ENCODE measurements at places on chromosomes 16 and 17. TPM values are rescaled to one million over a fixed set of nuclear protein-coding genes. Genes with fewer than 3 reads are reported as not detected.

FBXW10 gene
- total RNA-seq: not detected

NAE1 gene
- total RNA-seq: 93.6 TPM

IRX3 gene
- 9.8 TPM for total RNA-seq

DNA sequence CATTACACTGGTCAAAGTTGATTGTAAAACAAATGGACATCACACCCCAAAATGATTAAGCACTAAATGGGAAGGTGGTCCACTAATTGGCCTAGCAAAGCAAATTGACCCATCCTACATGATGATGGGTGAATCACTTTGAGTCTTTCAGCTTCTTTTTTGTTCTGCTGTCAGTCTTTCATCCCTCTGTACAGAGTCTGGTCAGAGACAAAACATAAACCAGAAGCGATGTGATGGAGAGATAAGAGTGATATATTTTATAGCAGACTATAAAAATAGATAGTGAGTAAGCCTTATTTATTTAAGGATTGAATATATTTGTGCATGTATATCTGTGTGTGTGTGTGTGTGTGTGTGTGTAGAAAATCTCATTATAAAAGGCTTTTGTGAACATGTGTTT lies 618.4 kb upstream of the SOX9 start:
- DNase-seq: no peak

DNA sequence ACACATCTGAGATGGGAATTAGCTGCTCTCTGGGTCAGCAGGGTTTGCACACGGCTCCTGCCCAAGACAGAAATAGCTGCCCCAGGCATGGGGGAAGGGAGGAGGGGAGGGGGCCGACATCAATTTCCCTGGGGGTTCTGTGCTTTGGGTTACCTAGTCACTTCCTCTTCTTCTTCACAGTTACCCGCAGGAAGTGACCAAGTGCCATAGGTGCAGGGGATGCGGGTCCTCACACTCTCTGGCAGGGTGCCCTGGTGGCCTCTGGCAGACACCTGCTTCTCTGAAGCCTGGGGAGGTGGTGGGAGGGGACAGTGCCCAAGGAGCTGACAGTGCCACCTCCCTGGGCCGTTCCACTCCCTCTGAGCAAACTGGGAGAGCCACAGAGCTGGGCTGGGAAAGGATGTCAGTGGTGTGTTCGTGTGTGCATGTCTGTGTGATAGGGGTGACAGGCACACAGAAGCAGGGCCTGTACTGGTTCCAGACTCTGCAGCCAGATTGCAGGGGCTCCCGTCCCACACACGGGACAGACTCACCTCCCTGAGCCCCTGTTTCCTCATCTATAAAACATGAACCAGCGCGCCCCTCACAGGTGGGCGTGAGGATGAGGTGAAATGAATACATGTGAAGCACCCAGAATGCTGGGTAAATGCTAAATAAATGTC lies 18.2 kb downstream of the SCN4A start:
- DNase-seq: no peak

DNA sequence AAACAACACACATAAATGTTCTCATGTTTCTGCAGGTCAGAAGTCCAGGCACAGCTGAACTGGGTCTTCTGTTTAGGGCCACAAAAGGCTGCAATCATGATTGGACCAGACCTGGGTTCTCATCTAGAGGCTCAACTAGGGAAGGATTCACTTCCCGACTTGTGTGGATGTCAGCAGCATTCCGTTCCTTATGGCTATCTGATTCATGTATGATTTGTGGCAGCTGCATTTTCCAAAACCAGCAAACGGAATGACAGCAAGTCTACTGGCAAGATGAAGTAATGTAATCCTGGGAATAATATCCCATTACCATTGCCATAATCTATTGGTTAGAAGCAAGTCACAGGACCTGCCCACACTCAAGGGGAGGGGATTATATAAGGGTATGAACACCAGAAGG lies 22.1 kb downstream of the CEP112 start:
- DNase-seq: no peak

GRCh38 chr17:71919186-71919585 lies 201.6 kb upstream of the SOX9 start:
- no peak for DNase-seq

DNA sequence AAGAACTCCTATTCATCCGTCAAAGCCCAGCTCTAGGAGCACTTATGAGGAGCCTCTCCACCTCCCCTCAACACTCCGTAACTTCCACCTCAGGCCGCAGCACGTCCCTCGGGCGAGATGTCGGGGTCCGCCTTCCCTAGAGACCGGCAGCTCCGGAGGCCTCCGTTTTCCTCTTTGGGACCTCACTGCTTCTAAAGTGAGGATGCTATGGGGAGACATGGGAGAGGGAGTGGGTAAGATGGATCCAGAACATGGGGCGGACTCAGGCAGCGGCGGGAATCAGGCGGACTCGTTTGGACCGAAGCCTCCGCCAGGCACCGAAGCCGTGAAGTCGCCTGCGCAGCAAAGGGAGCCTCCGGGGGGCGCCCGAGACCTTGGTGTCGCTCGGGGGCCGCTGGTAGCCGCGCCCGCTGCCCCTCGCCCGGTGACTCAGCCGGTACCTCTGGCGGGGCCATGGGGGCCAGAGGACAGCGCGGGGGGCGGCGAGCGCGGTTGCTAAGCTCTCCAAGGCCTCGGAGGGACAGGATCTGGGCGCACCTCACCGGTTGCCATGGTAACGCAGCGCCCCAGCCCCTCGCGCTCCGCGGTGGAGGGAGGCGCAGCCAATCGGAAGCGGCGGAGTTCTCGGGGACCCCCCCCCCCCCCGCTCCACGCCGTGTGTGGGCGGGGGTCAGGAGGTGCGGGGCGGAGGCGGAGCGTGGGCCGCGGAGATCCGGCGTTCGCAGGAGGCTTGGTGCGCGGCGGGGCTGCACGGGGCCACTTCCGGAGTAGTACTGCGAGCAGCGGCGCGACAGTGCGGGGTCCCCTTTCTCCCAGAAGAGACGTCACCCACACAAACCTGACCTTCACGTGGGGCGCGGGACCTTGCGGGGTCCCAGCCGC lies 1.3 kb upstream of the HIC1 start:
- no peak for DNase-seq

DNA sequence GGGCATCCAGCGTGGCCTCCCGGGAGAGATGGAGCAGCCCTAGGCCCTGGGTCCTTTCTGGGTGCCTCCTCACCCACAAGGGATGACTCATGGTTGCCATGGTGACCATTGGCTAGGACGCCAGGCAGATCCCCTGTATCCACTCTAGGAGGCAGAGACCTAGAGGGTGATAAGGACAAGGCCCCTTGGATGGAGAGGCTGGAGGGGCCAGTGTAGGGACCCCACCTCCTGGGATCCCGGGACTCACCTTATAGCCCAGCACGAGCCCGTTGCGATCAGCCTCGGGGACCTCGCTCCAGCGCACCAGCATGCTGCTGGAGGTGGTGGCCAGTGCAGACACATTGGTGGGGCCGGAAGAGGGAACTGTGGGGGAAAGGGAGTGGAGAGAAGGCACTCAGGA lies 82.2 kb upstream of the CDC42EP4 start:
- no peak for DNase-seq

DNA sequence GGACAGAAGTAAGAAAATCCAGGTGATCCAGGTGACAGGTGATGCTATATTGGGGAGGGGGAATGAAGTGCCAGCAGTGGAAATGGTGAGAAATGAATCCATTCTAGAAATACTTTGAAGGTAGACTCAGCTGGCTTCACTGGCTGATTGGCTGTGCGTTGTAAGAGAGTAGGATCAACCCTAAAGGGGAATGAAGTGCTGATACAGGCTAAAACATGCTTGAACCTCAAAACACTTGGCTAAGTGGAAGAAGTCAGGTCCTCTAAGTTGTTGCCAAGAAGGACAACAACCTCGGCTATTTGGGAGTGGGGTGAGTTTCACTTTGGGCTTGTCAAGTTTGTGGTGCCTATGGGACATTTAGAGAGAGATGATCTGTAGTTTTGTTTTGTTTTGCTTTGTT lies 24.1 kb upstream of the SCNN1B start:
- DNase-seq: no peak

All from HT1080 (cell line).